ENCODE measurements at places on chromosomes 1 and 21.
A peak's percentile ranks its signal among the peaks of the same experiment; 100 is the strongest.

- no peak for DNase-seq
Measured at GRCh38 chr1:2788506-2789163, 12.9 kb downstream of the TTC34 start.

GRCh38 chr1:234675572-234675971, 65.6 kb upstream of the IRF2BP2 start:
- DNase-seq, result no peak

- DNase-seq, result no peak
Measured at GRCh38 chr1:119724611-119725218, 13.0 kb downstream of the PHGDH start.

DNA sequence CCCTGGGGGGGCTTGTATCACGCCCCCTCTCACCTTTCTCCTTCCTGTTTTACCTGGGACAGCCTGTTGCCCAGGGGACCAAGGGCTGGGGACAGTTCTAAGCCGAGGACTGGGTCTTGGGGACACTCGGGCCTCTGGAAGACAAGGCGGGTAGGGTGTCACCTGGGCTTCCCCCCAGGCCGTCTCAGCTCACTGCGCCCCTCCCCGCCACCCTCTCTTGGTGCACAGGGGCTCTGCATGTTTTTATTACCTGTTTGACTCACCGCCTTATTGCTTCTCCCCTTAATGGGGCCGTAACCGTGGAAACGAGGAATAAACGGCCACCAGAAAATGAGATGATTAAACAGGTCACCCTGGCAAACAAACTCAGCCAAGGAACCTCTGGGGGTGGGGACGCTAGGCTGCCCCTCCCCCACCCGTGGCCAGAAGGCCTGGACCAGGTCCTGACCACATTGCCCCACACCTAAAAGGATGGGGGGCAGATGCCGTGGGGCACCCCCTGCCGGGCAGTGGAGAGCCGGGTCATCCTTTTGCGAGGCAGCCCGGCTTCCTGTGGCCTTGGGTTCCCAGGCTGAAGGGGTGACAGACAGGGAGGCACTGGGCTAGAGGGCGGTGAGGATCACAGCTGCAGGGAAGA, 109.9 kb downstream of the CASZ1 start:
- DNase-seq, result peak; percentile 19

- DNase-seq, result no peak
Measured at GRCh38 chr1:98821379-98821778, 159.9 kb downstream of the SNX7 start.
